NCI-H345 (cell line): ENCODE measurements at places on chromosomes 5 and 9.

DNA sequence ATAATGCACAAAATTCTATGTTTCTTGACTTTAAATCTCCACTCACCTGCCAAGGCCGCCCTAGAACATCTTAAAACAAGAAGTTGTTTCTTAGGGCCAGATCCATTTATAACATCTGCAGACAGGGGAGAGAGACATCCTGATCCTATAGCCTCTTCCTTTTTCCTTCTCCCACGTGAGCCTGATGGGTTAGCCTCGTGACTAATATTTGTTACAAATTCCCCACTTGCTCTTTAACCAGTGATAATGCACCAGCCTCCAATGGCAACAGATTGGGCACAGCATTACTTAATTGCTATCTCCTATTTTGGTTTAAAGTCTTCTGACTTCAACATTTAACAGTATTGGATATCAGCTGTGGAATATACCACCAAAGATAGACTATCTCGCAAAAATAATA lies 196.5 kb downstream of the GADD45G start:
- DNase-seq = no peak

DNA sequence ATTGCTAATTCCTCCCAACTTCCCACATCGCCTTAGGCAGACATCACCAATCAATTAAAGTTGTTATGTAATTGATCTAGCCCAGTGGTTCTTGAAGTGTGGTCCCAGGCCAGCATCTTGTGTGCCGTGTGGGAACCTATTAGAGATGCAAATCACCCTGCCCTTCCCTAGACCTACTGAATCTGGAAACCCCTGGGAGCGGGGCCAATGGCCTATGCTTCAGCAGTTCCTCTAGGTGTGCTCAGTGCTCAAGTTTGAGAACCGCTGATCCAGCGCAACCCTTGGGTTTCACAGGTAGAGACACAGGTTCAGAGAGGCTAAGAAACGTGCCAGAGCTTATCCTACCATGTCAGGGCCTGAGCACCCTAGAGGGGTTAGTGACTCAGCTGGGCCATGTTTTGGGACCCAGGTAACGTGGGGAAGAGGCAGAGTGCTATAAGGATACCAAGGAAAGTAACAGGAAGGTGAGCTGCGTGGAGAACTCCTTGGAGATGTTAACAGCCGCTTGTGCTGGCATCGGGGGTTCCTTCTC lies 4.4 kb downstream of the SLC34A1 start:
- DNase-seq = no peak

DNA sequence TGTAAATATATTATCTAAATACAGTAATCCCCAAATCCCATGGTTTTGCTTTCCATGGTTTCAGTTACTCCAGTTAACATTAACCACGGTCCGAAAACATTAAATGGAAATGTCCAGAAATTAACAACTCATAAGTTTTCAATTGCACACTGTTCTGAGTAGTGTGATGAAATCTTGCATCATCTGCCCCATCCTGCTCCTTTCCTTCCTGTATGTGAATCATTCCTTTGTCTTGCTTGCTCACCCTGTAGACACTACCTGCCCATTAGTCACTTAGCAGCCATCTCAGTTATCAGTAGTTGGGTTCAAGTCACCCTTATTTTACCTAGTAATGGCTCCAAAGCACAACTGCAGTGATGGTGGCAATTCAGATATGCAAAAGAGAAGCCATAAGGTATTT lies 1568.5 kb upstream of the WWC1 start:
- DNase-seq = no peak

DNA sequence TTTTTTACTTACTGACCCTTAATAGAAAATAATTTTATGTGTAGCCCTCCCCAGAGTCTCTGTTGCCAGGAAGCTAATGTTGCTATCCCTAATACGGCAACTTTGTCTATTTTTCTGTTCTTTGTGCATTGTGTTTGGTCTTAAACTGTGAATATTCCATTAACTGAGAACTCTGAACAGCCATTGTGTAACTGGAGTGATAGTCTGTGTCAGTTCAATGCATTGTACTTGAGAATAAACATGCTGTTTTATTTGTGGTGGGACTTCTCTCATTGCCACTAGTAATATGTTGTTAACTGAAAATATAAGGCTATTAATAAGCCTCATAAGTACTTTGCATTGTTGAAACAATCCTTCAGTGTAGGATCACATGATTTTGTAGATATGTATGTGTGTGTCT lies 278.3 kb upstream of the DMRT1 start:
- DNase-seq = no peak

GRCh38 chr5:68406767-68407241 lies 191.2 kb downstream of the PIK3R1 start:
- DNase-seq = no peak

DNA sequence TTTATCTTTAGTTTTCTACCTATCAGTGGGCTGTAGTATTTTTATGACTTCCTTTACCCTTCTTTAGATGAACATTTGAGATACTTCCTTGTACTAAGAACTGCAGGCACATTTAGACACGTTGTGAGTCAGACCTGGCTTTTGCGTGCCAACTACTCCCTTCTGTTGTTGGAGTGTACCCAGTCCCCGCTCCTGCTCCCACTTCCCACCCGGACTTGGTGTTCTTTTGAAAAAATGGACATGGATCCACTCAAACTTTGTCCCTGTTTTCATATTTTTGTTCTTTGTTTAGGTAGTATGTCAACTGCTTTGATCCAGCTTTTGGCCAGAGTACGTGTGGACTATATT lies 60.7 kb downstream of the PARP8 start:
- DNase-seq = no peak

GRCh38 chr5:72325566-72326305 lies 5.6 kb downstream of the PTCD2 start:
- no peak for DNase-seq

GRCh38 chr5:58640011-58640410 lies 57.1 kb downstream of the RAB3C start:
- DNase-seq = no peak

DNA sequence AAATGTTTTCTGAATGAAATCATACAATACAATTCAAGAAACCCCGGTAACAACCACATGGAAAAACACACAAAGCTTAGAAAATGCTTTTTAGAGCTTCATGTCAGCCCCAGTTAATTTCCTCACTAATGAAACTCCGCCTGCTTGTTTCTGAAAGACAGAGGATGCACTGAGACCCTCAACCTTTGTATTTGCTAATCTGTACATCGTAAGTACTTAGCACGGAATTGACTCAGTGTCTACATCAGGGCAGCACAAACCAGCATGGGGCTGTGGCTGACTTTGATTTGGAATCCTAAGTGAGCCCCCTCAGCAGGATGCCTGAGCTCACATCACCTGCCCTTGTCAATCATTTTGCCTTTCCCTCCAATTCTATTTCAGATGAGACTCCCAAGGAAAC lies 499.1 kb upstream of the MPDZ start:
- DNase-seq = peak; percentile 57

DNA sequence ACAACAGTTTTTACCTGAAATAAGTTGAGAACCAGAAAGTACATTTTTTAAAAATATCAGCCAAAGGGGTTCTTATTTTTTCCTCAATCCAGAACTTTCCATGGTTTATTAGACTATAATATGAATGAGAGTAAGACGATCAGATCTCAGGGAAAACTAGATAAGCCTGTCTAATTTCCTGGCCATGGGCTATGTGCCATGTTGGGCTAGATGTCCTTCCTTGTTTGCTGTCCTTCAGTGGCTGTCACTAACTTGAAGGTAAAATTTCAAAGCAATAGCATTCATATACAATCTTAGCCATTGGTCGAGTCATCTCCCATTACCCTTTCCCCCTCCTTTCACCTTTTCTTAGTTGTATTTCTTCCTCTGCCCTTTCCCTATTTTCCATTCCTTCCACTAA lies 179.5 kb upstream of the PPP1R2B start:
- no peak for DNase-seq

GRCh38 chr5:137595396-137596079 lies 96.4 kb upstream of the SPOCK1 start:
- no peak for DNase-seq

DNA sequence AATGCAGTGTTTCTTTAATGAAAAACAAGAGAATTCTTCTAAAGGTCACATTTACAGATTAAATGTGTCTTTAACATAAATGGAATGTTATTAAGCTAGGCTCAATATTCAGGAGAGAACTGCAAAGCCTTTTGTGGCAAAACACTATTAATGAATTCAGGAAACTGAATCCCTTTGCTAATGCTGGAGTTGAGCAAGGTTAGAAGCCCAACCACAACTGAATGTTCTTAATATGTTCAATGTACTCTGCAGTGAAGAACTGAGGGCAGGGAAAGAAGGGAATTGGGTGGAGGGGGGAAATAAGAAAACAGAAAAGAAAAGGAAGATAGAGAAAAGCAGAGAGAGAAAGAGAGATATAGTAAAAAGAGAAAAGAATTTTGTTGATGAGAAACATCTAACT lies 276.7 kb upstream of the TMEM161B start:
- no peak for DNase-seq

DNA sequence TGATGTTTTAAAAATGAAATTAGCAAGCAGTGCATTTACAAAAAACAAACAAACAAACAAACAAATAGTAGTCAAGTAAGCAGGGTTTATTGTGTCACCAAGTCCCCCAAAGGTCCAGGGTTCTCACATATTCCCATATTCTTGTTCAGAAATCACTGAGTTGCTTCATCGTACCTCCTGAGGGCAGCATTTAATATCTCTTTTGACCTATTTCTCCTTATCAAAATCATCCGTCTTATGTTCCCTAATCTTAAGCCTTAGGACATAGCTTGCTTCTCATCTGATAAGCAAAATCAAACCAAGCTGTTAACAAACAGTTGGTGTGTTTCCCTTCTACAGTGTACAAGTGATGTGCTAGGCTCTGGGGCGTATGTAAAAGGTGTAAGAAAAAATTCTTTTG lies 109.5 kb upstream of the MAN2A1 start:
- no peak for DNase-seq

DNA sequence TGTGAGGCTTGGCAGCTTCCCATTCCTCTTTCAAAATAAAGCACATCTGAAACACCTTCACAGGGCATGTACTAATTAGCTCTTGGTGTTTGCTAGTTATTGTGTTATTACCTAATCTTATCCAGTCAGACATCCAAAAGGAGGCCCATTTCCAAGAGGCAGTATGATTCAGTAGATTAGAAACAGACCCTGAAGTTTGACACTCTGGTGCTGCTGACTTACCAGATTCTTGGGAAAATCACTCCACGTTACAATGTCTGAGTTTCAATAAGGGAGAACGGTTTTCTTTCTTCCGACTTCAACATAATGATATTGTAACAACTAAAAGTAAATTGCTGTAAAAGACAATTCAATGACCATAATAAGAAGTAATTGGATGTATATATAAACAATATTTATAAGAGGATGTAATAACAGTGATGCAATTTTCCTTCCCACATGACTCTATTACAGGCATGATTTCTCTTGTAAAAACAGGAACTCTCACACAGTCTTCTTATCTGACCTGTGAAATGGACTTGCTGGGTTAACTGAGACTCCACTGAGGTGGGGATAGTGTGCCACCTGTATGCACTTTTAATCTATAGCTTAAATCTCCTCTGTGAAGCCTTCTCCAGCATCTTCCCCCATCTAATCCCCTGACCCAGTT lies 181.3 kb upstream of the ELL2 start:
- no peak for DNase-seq

DNA sequence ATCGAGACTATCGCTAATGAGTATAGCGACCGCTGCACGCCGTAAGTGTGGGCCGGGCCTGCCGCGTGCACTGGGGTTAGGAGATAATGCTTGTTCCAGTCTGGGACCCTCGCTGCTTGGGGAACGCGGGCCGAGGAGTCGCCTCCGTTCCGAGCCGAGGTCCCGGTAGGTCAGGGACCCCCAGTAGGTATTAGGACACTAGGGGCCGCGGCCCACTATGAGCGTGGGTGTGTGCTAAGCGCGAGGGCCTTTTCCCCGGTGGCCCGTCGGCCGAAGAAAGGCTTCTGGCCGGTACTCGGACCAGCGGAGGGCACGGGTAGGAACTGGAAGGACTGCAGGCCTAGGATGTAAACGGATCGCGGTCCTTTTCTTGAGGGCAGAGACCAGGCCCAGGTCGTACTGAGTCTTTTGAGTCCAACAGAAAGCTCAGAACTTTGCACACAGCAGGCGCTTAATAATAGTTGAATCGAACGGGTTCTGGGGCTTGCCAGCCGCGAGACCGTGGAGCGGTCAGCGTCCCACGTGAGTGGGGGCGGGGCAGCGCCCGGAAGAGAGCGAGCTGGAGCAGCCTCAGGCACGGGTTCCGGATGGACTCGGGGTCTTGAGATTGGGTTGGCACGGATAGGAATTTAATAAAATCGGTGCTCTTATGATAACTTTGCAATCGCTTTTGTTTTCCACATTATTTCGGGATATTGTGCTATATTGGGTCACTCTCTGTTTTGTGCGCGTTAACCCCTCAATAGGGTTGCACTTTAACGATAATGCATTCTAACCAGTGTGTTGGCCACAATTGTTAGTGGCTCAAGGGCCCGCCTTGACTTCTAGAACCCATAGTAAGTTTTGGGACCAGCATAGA lies 733 bp downstream of the HSPA4 start:
- peak; percentile 34 for DNase-seq

DNA sequence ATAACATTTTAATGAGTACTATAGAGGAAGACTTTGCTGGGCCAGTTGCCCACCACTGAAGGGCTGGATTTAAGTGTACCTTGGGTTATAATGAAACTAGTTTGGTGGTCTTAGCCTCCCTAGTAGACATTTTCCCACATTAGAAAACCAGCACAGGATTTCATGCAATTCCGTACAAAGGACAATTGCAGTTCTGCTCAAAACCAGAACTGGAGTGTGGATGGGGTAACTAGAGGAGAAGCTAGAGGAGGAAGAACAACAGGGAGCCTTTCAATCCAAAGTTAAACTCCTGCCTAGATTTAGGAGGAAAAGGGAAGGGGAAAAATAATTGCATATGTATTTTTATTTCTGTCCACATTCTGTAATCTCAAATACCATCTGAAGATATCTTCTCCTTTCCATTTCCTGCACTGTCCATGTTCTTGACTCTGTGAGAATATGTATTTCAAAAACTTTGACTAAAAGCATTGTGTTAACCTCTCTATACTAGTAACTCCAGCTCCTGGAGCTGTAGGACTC lies 97.5 kb upstream of the SSBP2 start:
- no peak for DNase-seq

GRCh38 chr5:56840597-56840996 lies 25.2 kb downstream of the MAP3K1 start:
- no peak for DNase-seq

DNA sequence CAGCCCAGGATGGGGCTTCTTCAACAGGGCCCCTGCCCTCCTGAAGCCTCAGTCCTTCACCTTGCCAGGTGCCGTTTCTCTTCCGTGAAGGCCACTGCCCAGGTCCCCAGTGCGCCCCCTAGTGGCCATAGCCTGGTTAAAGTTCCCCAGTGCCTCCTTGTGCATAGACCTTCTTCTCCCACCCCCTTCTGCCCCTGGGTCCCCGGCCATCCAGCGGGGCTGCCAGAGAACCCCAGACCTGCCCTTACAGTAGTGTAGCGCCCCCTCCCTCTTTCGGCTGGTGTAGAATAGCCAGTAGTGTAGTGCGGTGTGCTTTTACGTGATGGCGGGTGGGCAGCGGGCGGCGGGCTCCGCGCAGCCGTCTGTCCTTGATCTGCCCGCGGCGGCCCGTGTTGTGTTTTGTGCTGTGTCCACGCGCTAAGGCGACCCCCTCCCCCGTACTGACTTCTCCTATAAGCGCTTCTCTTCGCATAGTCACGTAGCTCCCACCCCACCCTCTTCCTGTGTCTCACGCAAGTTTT lies 23.6 kb downstream of the PCDHGC5 start:
- DNase-seq = peak; percentile 69

GRCh38 chr9:117718701-117719100 lies 14.5 kb downstream of the TLR4 start:
- DNase-seq = no peak
